ENCODE measurements at places on chromosomes 4 and X. TPM values are rescaled to one million over a fixed set of nuclear protein-coding genes. Genes with fewer than 3 reads are reported as not detected.

SHOX gene
- total RNA-seq: not detected

HNRNPH2 gene
- 31.5 TPM for total RNA-seq

TEX13C gene
- total RNA-seq: not detected

GSX2 gene
- total RNA-seq: not detected

S100P gene
- total RNA-seq: 0.42 TPM

NOX1 gene
- not detected for total RNA-seq

NR3C2 gene
- 2.1 TPM for total RNA-seq
